Aorta (tissue), 5 donors: ENCODE measurements at places on chromosomes 2 and 18. TPM values are rescaled to one million over a fixed set of nuclear protein-coding genes. Genes with fewer than 3 reads are reported as not detected.

- no peak for DNase-seq
- H3K27ac ChIP-seq = no peak overlapping the region
- H3K4me1 ChIP-seq = no peaks in the 10 kb centered on the region
Measured at GRCh38 chr2:31227711-31228125, 6.2 kb upstream of the EHD3 start.

DNA sequence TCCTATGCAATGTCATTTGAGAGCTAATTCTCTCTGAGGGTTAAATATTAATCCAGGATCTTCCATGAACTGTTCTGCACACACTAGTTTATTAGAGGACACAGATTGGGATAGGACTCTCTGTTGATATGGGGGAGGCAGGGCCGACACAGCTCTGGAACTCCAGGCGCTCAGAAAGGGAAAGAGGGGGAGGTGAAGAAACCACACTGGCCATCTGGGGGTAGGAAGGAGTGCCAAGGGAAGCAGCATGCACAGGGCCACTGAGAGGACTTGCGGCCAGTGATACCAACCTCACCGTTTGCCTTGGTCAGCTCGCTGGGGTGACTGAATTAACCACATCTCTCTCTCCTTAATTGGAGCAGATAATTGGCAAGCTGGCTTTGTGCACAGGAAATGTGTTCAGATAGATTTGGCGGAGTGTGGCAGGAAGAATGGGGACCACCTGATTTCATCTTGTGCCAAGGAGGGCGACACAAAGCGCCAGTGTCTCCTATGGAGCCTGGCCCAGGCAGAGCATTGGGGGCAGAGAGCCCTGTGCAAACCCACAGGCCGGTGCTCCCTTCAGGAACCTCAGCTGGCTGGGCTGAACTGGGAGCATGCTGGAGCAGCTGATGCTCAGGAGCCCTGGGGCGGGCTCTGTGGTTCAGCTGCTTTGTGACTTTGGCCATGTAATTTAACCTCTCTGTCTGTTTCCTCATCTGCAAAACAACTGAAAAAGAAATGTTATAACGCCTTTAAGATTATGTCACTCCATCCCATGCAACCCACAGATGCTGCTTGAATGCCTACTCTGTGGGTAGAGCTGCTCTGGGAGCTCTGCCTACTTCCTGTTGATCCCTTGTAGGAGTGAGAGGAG, 114.7 kb upstream of the STON1 start:
- H3K27ac ChIP-seq = no peak overlapping the region
- no peaks in the 10 kb centered on the region for H3K36me3 ChIP-seq
- H3K4me3 ChIP-seq = no peak overlapping the region
- DNase-seq = no peak

GRCh38 chr2:168804214-168804613, 1.8 kb downstream of the NOSTRIN start:
- H3K36me3 ChIP-seq = no peaks in the 10 kb centered on the region
- no peaks in the 10 kb centered on the region for H3K27me3 ChIP-seq
- no peak overlapping the region for H3K27ac ChIP-seq
- H3K4me1 ChIP-seq = peaks cover 1% of the 10 kb centered on the region
- no peak for DNase-seq

- no peaks in the 10 kb centered on the region for H3K4me1 ChIP-seq
- H3K4me3 ChIP-seq = no peak overlapping the region
- DNase-seq = no peak
- no peaks in the 10 kb centered on the region for H3K27me3 ChIP-seq
Measured at GRCh38 chr2:174083843-174084458, 118.8 kb upstream of the SP3 start.

DNA sequence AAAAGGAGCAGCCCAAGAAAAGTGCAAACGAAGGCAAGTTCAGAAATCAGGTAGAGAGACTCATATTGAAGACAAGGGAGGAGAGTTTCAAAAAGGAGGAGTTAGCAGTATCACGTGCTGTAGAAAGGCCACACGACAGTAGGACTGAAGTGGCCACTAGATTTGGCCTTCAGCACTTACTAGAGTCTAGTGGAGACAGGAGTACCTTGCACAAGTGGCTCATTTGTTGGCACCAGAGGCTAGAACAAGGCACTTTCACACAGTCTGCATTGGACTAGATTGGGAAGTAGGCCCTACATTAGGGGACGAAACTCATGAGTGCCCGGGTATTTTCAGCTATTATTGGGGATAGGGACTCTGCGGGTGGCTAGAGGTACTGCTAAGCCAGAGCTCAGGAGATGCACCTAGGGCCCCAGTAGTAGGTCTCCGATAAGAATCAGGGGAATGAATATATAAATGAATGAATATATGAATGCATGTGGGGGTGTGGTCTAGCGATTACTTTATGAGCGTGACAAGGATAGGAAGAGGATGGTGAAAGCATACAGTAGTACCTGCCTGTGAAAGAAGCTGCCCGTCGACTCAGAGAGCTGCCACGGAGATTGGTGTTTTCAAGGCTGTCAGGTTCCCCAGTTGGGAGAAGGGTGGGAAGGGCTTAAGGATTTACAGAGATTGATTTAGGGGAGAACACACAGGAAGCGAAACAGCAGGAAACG, 1.4 kb upstream of the NCOA1 start:
- no peak overlapping the region for H3K4me3 ChIP-seq
- H3K4me1 ChIP-seq = no peaks in the 10 kb centered on the region
- no peaks in the 10 kb centered on the region for H3K36me3 ChIP-seq
- no peaks in the 10 kb centered on the region for H3K27me3 ChIP-seq
- no peak for DNase-seq

DNA sequence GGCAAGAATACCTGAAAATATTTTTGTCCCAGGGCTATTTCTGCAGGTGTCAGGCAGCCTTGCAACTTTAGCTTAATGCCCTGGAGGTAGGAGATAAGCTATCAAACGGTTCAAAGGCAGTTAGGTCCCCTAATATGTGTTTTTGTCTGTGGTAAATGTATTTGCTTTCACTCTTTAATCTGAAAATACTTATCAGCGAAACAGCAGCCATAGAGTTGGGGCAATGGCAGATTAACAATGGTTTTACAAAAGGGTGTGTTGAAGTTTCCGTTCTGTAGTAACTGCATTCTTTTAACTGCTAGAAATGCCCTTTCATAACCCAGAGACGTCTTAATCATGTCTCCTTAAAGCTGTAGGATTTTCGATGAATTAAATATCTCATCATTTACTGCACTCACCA, 265.0 kb upstream of the TRIB2 start:
- no peaks in the 10 kb centered on the region for H3K36me3 ChIP-seq
- no peak overlapping the region for H3K4me3 ChIP-seq
- no peaks in the 10 kb centered on the region for H3K4me1 ChIP-seq
- H3K27me3 ChIP-seq = no peaks in the 10 kb centered on the region

DNA sequence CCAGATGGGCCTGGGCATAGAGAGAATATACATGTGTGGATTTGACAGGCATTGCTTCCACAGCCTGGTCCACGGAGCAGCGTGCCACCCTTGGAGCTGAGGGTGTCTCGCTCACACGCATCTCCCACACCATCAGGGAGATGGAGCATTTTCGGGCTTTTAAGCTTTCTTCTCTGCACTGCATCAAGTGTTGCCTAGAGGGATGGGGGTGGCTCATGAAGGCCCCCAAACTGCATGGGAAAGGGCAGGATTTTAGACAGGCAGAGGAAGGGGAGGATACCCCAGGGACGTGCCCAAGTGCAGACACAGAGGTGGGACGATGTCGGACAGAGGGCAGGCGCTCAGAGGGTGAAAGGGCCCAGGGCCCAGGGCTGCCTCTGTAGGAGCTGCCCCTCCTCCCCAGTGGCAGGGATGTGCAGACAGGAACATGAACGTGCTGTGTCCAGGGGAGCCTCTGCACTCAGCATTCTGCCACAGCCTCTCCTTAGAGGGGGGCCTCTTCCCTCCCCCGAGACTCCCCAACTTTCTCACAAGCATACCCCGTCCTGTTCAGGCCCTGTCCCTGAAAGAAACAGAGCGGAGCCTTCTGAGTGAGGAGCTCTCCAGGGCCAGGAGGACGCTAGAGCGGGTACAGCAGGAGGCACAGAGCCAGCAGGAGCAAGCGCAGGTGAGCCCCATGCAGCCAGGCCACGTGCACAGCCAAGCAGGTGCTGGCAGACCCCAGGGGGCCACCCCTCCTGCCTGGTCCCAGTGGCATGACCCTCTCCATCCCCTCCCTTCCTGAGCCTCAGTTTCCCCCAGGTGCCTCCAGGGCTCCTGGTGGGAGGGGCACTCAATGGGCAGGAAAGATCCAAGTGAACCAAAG, 42.9 kb upstream of the SNED1 start:
- DNase-seq = no peak
- H3K27me3 ChIP-seq = no peaks in the 10 kb centered on the region
- no peak overlapping the region for H3K4me3 ChIP-seq
- H3K27ac ChIP-seq = no peak overlapping the region
- H3K4me1 ChIP-seq = no peaks in the 10 kb centered on the region
- no peaks in the 10 kb centered on the region for H3K36me3 ChIP-seq

- no peaks in the 10 kb centered on the region for H3K36me3 ChIP-seq
- no peaks in the 10 kb centered on the region for H3K4me1 ChIP-seq
- H3K4me3 ChIP-seq = no peak overlapping the region
Measured at GRCh38 chr18:41940506-41941215, 14.4 kb upstream of the PIK3C3 start.

GRCh38 chr2:121491518-121491917, 39.2 kb upstream of the RNU4ATAC start:
- H3K4me3 ChIP-seq = no peak overlapping the region
- no peak overlapping the region for H3K27ac ChIP-seq

DNA sequence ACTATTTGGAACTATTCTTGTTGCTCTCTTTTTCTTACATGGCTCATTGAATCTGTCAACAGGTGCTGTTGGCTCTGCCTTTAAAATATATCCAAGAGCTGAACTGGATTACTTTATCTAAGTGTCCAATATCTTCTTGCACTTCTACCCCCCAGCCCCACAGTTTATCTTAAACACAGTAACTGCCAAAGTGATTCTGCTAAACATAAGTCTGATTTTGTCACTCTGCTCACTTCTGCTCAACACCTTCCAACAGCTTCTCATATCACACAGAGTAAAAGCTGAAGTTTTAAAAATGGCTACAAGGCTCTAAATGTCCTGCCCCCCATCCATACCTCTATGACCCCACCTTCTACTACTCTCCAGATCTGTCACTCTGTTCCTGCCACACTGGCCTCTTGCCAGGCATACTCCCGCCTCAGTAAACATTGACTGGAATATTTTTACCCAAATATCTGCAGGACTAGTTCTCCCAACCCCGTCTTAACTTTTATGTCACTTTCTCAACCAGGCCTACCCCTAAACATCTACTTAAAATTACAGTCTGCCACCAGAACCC, 130.7 kb downstream of the CCDC148 start:
- no peaks in the 10 kb centered on the region for H3K36me3 ChIP-seq
- DNase-seq = no peak
- H3K4me1 ChIP-seq = no peaks in the 10 kb centered on the region

- H3K4me1 ChIP-seq = peaks cover 6% of the 10 kb centered on the region
- H3K27me3 ChIP-seq = no peaks in the 10 kb centered on the region
- no peaks in the 10 kb centered on the region for H3K36me3 ChIP-seq
- peak overlapping the region; percentile 48 for H3K27ac ChIP-seq
- DNase-seq = no peak
- H3K4me3 ChIP-seq = no peak overlapping the region
Measured at GRCh38 chr2:54524226-54524991, 68.3 kb downstream of the SPTBN1 start.

DNA sequence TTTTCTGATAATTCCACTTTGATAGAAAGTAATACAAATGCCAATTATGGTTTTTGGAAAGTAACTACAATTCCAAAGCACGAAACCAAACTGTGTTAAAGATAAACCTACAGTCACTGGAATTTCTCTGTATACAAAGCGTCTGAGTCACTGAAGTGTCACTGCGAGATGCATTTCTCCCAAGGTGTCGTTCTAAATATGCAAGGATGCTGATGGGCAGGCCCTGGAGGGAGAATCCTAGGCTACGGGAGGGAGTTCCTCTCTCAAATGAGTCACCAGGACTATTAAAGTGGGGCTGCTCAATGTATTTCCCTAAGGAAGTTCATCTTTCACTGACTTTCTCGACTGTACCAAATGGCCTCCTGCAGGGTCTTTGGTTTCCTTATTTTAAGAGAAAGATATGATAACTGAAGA, 163.8 kb upstream of the STK17B start:
- H3K27me3 ChIP-seq = no peaks in the 10 kb centered on the region
- no peak for DNase-seq
- no peaks in the 10 kb centered on the region for H3K36me3 ChIP-seq
- H3K27ac ChIP-seq = no peak overlapping the region
- H3K4me3 ChIP-seq = no peak overlapping the region
- no peaks in the 10 kb centered on the region for H3K4me1 ChIP-seq

- H3K27ac ChIP-seq = no peak overlapping the region
- no peak for DNase-seq
- no peaks in the 10 kb centered on the region for H3K4me1 ChIP-seq
- no peaks in the 10 kb centered on the region for H3K27me3 ChIP-seq
- H3K36me3 ChIP-seq = no peaks in the 10 kb centered on the region
Measured at GRCh38 chr2:237154082-237154638, 68.5 kb downstream of the COPS8 start.

DNA sequence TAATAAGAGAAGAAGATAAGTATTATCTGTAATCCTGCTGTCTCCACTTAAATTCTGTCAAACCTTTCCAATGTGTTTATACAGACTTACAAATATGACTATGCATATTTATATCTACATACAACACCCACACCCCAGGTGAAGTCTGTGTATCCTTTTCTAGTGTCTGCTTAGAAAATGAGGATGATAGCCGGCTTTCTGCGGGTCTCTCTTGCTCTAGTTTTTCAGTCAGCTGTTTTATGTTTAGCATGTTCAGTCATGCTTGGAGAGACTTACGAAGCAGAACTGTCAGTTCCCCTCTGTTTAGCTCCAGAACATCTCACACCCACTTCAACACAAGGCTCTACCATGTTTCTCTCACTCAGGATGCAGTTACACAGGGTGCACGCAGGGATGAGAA, 137.3 kb upstream of the NFATC1 start:
- H3K27me3 ChIP-seq = no peaks in the 10 kb centered on the region
- no peak overlapping the region for H3K27ac ChIP-seq
- H3K4me1 ChIP-seq = no peaks in the 10 kb centered on the region

- DNase-seq = no peak
- no peaks in the 10 kb centered on the region for H3K27me3 ChIP-seq
- no peaks in the 10 kb centered on the region for H3K4me1 ChIP-seq
- no peak overlapping the region for H3K27ac ChIP-seq
Measured at GRCh38 chr18:41618147-41618546, 336.9 kb upstream of the PIK3C3 start.

GRCh38 chr2:160574468-160575140, 81.0 kb upstream of the RBMS1 start:
- DNase-seq = no peak
- H3K27ac ChIP-seq = no peak overlapping the region
- no peak overlapping the region for H3K4me3 ChIP-seq
- H3K4me1 ChIP-seq = peaks cover 2% of the 10 kb centered on the region

DNA sequence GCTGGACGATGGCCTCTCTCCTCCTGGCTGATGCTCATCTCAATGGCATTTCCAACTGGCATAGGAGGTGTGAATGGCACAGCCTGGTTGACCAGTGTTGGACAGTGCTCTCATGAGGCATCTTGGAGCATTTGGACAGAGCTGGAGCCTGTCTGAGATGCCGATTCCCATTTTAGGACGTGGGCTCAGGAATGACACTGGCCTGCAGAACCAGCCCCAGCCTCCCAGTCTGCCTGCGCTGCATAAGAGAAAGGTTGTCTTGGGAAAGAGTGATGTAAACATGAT, 118.2 kb upstream of the COPS8 start:
- H3K36me3 ChIP-seq = no peaks in the 10 kb centered on the region
- no peaks in the 10 kb centered on the region for H3K4me1 ChIP-seq
- H3K4me3 ChIP-seq = no peak overlapping the region
- DNase-seq = no peak

Gene ME2
- 35.2 TPM for total RNA-seq

Gene LIMS3
- total RNA-seq = 16.6 TPM

Gene CDKL4
- total RNA-seq = 1.3 TPM

Gene CABLES1
- 25.7 TPM for total RNA-seq

Gene SERPINB12
- not detected for total RNA-seq

Gene LIPT1
- 6.9 TPM for total RNA-seq
